ENCODE measurements at places on chromosomes 16 and 17.

DNA sequence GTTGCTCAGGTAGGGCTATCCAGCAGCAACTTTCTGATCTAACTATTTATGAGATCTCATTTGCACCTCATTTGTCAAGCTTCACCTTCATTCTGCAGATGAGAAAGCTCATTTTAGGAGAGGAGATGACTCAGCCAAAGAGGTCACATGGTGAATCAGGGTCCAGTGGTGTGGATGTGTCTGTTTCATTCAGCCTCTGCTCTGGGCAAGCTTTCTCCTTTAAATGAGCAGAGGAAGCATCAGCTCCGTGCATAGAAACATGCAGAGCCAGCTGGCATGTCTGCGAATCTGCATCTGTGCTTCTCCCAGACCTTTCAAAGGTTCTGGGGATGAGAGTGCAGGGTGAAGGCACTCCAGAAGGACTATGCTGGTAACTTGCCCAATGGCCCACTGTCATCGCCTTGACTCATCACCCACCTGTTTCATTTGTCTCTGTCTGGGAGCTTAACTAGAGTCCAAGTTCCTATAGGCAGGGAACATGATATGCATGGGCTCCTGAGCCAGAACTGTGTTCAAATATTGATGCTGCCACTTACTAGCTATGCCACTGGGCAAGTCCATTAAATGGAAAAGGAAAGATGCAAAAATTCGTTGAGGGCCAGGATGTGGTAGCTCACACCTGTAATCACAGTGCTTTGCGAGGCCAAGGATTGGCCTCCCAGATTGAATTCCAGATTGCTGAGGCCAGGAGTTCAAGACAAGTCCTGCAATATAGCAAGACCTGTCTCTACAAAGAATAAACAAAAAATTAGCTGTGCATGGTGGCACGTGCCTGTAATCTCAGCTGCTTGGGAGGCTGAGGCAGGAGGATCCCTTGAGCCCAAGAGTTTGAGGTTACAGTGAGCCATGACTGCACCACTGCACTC is 67.1 kb upstream of the NLK start:
- no peak for DNase-seq

- DNase-seq = no peak
Observed at GRCh38 chr17:63634163-63634562, 11.9 kb downstream of the MAP3K3 start.

GRCh38 chr17:65674246-65675045 is 113.0 kb upstream of the AXIN2 start:
- DNase-seq = no peak

DNA sequence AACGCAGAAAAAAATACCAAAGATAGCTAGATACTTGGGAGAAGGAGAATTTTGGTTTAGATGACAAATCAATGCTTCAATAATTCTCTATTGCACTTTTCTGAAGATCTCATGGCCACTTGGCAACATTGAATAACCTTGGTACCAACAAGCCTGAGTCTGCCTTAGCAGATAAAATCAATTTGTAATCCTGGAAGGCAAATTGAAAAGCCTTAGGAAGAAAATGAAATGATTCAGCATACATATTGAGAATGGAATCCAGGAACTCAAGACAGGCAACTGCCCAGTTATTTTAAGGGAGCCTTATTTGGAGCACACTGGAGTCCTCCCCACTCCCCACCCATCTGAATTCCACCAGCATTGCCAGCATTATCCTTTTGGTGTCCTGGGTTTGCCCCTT is 109.3 kb upstream of the SOX9 start:
- DNase-seq = no peak

- DNase-seq = no peak
Observed at GRCh38 chr17:40648384-40648968, 858 bp upstream of the SMARCE1 start.

DNA sequence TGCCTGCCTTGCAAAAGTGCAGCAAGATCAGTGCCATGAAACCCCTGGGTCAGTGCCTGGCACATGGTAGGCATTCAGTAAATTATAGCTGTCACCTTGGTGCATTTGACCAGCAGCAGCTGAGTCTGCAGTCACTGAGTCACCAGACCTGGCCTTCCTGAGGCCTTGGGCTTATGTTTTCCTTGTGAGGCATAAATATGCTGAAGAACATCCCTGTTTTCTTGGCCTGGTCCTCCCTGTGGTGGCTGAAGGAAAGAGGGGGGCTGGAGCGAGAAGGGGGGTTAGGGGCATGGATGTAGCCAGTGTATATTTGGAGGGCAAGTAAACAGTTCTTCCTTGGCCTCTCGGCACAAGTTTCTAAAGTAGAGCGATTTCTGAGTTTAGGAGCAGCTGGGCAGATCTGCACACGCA is 26.5 kb downstream of the EPN2 start:
- DNase-seq = no peak

- DNase-seq = no peak
Observed at GRCh38 chr17:55677446-55677845, 45.2 kb downstream of the TMEM100 start.

- DNase-seq = no peak
Observed at GRCh38 chr17:17107891-17108431, 65.7 kb downstream of the MPRIP start.

DNA sequence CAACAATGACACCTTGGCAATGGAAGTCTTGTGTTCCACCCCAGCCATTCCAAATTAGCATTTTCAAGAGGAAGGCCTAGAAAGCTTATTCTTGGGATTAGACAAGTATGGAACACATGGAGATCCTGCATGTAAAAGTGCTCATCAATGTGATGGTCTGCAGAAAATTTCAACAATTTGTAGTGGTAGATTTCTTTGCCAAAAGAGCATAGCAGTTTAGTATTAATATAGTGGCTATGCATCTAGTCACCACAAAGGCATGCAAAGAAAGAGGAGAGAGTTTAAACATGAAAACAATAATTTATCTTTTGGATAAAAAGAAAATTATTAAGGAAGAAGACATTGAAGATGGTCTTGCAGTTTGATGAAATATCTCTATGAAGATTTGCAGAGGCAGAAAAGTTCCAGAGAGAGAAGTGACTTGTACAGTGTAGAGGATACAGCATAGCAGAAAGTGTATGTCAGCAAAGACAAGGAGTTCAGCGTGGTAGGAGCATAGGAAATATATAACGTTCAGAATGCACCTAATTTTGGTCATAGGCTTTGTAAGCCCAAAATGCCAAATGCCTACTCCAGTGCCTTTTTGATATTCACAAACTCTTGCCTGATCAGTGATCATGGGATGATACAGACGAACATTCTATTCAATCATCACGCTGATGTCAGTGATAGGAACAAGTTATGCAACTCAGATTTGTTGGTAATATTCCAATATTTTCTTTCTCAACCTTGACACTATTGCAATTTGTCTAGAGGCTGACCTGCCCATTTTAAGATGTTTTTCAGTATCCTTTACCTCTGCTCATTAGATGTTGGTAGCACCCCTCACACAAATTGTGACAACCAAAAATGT is 727.9 kb upstream of the SOX9 start:
- no peak for DNase-seq

- DNase-seq = no peak
Observed at GRCh38 chr17:38464723-38465390, 36.6 kb downstream of the ARHGAP23 start.

DNA sequence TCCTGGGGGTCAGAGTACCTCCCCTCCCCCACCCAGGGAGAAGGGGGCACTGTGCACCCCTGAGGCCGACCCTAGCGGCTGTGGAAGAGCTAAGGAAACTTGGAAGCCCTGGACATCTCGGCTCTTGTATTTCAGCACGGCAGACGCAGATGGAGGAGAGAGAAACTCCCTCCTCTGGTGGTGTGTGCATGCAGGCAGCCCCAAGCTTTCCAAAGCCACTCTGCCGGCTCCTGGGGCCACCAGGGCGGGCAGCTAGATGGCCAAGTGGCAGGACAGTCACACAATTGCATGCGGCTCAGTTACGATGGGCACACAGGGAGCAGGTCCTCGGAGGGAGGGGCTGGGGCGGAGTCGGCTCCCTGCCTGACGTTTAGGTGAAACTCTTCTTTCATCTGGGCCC is 195.5 kb downstream of the RBFOX3 start:
- DNase-seq = no peak

DNA sequence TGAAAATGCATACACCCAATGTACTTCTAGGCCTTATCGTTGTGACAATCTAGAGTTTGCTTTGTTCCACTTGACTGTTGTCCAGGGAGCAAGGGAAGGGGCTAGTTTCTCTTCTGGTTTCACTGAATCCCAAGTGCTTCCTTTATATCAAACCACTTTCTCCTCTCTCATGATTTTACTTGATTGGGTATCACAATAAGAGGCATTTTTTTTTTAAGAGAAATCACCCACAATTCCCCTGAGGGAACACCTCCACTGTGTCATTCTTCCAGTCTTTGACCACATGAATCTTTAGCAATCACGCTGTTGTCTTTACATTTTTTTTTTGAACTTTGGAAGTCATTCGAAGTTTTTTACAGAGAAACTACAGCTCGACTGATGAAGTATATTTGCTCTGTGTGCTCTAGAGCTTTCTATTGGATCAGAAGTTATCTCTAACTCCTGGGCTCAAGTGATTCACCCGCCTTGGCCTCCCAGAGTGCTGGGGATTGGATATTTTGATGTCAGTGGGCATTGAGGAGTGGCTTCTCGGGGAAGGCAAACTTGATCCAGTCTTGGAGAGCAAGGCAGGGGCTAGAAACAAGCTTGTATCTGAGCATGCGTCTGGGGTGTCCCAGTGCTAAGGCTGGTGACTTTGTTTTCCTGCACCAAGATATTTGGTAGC is 3.0 kb downstream of the CDH1 start:
- DNase-seq = no peak

DNA sequence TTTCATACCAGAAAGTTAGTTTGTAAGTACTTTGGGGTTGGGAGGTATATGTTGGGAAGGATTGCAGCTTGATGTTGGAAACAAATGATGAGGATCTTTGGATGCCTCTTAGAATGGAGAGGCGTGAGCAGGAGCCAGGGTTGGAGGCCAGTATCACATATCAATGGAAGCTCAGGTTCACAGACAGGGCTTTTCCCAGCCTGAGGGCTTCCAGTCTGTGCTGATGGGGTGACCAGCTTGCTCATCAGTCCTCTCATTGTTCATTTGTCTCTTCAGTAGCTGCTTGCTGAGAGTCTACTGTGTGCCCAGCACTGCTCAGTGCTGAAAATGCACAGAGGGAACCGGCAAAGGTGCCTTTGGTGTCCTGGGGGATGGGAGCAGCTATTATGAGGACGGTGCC is 5.8 kb downstream of the DNAAF1 start:
- no peak for DNase-seq

Measured in MM.1S (cell line).